ENCODE measurements at places on chromosomes 5 and 9.
A peak's percentile ranks its signal among the peaks of the same experiment; 100 is the strongest.

DNA sequence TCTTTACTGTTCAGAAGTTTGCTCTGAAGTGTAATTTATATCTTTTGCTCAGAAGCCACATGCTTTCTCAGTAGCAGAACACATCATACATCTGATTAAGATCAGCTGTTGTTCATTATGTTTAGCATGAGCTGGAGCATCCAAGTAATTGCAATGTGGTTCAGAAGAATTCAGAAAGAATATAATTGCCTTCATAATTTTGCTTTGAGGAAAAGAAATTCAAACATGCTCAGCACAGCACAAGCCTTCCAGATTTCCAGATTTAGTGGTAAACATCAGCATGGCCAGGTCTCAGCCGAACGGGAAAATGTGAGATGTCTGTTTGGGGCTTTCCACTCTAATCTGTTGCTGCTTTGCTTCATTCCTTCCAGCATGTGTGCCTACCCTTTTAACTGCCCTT is 65.9 kb downstream of the ITGA1 start:
- DNase-seq = no peak

GRCh38 chr9:82781921-82782392 is 281.0 kb downstream of the RASEF start:
- DNase-seq = no peak

DNA sequence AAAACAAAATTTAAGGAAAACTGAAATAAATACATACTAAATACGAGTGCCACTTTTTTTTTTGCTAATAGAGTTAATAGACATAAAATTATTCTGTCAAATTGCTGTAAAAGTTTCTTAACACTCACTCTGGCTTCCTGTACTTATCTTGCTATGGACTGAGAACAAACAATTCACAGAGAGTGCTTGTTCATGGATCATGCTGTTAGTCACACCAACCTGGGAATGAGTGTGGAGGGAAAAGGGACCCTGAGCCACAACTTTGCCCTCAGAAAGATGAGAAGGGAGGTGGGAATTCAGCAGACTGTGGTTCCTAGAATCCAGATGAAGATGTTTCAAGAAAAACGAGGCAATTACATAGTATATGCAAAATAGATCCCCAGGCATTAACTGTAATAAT is 246.9 kb downstream of the FBXL7 start:
- DNase-seq = no peak

DNA sequence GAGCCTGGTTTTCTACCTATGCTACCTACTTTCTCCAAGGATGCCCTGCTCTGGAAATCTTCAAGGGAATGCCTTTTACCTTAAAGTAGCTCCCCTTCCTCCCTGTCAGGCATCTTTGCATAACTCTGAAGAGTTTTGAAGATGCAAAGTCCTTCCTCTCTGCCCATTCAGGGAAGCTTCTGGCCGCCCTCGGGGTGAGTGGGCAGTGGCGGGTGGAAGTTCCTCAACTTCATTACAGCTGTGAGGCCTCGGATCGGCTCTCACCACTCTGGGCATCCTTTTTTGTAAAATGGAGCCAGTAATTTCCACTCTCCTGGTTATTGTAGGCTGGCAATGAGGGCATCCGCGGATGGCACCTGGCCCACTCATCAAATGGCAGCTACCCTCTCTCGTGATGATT is 31.7 kb upstream of the STXBP1 start:
- DNase-seq = no peak

DNA sequence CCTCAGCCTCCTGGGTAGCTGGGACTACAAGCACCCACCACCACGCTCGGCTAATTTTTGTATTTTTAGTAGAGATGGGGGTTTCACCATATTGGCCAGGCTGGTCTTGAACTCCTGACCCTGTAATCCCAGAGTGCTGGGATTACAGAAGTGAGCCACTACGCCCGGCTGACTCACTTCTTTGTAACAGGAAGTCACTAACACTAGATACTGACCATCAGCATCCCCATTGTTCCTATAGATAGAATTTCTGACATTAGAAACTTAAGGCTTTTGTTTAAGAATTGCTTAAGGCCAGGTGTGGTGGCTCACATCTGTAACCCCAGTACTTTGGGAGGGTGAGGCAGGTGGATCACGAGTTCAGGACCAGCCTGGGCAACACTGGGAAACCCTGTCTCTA is 42.2 kb downstream of the LEAP2 start:
- no peak for DNase-seq

GRCh38 chr5:7169240-7169878 is 226.6 kb upstream of the ADCY2 start:
- no peak for DNase-seq

DNA sequence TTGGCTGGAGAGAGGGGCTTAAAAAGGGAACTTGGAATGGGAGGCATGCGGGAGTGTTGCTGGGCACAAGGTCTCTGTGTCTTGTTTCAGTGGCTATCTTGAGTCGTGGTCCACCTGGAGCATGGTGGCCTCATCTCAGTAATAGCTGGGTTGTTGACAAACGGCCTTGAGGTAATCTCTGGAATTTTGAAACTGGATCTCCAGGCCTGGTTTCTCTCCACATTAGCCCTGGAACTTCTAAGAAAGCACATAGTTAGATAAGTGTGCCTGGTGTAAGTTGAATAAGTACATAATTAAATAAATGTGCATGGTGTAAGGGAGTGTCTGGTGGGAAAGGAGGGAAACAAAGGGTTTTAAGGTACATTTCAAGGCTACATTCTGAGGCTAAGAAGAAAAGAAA is 62.2 kb downstream of the INIP start:
- DNase-seq = no peak

GRCh38 chr9:8804613-8805012 is 1005.0 kb upstream of the DMAC1 start:
- DNase-seq = no peak

DNA sequence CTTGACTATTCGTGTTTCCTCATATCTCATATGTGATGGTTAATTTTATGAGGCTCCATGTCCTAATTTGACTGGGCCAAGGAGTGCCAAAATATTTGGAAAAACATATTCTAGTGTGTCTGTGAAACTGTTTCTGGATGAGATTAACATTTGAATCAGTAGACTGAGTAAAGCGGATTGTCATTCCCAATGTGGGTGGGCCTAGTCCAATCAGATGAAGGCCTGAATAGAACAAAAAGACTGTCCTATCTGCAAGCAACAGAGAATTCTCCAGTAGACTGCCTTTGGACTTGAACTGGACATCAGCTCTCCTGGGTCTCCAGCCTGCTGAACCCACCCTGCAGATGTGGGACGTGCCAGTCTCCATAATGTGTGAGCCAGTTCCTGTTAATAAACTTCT is 13.5 kb upstream of the SLCO4C1 start:
- no peak for DNase-seq

GRCh38 chr9:128703616-128704355 is 1.5 kb downstream of the PKN3 start:
- DNase-seq = no peak

DNA sequence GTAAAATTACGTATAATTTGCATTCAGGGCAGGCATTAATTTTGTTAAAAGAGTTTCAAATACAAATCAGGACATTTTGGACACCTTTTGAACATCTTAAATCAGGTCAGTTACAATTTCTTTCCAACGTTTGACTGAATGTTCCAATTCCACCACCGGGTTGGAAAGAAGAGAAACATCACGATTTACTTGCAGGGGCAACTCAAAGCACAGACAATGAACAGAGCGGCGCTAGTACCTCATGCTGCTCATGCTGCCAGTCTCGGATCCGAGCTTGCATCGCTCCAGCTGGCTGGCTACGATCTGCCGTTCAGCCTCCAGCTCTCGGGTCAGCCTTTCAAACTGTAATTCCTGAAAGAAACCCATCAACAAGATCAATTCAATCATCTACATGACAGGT is 339.5 kb downstream of the CTNND2 start:
- DNase-seq = no peak

DNA sequence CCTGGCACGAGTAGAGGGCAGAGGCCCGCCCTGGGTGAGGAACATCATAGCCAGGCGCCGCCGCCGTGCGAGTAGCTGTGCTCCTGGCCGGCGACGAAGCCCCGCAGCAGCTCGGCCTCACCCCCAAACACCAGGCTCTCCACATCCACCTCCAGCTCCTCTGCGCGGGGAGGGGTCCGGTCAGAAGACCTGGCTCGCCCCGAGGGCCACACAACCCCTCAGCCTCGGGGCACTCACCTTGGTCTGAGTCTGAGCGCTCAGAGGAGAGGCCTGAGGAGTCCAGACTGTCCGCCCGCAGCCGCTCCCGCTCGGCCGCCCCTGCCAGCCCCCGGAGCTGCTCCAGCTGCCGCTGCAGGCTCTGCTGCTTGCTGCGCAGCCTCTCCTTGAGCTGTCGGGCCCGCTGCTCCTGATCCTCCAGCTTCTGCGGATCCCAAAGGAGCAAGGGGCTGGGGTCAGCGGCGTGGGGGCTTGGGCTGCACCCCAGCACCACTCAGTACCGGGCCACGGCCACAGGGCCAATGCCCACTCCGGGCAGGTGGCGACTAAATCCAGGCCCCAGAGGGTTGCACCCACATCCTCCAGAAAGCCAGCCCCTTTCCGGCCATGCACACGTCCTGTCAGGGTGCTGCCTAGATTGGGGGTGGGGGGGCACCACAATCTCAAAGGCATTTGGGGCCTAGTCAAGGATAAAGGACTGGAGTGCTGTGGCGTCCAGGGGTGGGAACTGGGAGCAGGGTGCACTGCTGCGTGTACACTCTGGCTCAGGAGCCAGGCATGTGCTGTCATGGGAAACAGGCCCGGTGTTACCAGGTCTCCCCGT is 3.9 kb downstream of the MXD3 start:
- DNase-seq = no peak

DNA sequence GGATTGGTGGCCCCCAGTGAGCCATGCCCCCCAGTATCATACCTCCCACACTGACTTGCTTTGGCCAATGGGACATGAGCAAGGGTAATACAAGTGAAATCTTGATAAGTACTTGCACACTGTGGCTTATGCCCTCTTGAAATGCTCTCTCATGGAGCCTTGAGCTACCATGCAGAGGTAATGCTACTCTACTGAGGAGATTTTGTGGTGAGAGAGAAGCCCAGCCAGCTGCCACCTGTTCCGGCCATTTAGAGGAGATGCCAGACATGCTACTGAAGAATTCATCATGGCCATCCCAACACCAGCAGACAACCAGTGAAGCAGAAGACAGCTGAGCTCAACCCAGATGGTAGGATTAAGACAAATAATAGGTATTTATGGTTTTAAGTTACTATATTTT is 299.5 kb downstream of the MEF2C start:
- DNase-seq = no peak

- DNase-seq = no peak
These were observed 336.4 kb upstream of the MPDZ start for GRCh38 chr9:13615660-13616490.

- peak; percentile 68 for DNase-seq
These were observed 9.7 kb downstream of the ICE1 start for GRCh38 chr5:5432020-5432707.

DNA sequence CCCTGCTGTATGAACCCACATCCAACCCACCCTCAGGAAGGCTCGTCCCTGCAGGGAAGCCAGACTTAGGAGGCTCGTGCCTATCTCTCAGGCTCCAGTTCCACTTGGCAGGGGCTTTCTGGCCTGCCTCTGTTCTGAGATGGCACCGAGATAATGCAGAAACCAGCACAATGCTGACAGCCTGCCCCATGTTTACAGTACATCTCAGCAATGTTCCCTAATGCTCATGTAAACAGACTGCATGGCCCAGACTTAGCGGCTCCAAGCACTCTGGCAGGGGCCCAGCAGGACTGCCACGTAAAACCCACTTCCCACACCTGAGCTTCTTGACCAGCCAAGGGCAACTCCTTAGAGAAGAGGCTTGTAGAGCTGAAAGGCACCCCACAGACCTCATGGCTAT is 499.5 kb upstream of the BRINP1 start:
- DNase-seq = no peak

GRCh38 chr9:130933114-130934046 is 5.7 kb downstream of the FIBCD1 start:
- no peak for DNase-seq

DNA sequence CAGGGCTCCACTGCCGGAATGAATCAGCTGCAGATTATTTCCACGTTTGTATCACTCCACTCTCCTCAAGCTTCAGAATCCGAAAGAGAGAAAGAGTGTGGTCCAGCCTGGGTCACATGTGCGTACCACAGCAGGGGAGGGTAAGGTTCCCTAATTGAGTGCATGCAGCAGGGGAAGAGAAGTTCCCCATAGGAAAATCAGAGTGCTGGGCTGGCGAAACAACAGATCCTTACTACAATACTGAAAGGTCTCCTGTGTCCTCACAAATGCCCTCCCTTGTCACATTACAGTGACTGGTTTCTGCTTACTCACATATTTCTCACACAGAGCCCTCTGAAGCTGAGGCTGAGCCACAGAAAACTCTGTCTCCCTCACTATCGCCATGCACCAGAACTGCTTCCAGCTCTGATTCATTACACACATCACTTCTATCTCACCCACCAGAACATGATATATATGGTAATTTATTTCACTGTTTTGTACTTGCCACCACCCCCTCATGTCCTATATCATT is 532.2 kb upstream of the TUSC1 start:
- DNase-seq = no peak

GRCh38 chr9:104177003-104177611 is 83.0 kb downstream of the SMC2 start:
- DNase-seq = peak; percentile 23

GRCh38 chr9:100294806-100295205 is 57.9 kb downstream of the TEX10 start:
- no peak for DNase-seq

DNA sequence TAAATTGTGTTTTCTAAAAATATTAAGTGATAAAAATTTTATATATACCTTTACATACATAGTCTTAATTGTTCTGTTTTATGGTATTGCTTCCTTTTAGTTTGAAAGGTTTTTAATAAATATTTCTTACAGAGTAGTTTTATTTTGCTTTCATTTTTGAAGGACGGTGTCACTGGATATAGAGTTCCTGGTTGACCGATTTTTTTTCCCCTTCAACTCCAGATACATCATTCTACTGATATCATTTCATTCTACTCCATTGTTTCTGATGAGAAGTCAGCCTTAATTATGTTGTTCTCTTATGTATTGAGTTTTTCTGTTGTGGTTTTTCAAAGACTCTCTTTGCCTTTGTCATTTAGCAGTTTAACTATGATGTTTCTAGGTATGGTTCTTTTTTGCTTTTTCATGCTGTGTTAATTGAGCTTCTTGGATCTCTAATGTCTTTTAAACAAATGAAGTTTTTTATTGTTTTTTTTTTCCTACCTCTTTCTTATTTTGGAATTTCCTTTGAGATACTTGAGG is 30.4 kb downstream of the MTREX start:
- DNase-seq = no peak

DNA sequence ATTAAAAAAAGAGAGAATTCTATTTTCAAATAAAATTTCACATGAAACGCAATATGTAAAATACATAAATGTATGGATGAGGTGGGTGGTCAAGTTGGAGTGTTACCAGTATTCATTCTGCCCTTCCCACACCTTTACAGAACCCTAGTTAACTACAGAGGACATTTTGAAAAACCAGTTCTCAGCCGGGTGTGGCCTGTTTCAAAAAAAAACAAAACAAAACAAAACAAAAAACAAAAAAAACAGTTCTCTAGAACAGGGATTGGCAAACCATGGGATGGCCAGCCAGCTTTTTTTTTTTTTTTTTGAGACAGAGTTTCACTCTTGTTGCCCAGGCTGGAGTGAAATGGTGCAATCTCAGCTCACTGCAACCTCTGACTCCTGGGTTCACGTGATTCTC is 28.4 kb upstream of the HK3 start:
- DNase-seq = no peak

- DNase-seq = no peak
These were observed 48.3 kb downstream of the GNAQ start for GRCh38 chr9:77983320-77983662.

- no peak for DNase-seq
These were observed 1104.8 kb upstream of the C9orf72 start for GRCh38 chr9:28678097-28678496.
